ENCODE measurements at places on chromosomes 5 and 9.

DNA sequence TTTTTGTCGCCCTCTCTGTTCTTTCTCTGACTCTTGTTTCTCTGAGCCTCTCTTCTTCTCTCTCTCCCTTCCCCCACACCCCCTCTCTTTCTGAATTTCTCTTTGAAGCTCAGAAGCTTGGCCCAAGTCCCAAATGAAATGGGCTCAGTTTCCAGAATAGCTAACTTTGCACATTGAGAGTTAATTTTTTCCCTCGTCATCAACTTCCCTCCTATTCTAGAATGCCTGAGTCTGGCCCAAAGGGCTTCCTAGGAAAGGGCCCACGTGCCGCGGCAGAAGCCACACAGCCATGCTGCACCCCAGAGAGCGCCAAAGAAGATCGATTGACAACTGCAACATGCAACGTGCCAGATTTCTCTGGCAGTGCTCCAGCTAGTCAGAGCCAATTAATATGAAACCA is 588.8 kb upstream of the KLF4 start:
- no peak for DNase-seq

- no peak for DNase-seq
These were observed 92.8 kb downstream of the TAF11L14 start for GRCh38 chr5:17727098-17727497.

DNA sequence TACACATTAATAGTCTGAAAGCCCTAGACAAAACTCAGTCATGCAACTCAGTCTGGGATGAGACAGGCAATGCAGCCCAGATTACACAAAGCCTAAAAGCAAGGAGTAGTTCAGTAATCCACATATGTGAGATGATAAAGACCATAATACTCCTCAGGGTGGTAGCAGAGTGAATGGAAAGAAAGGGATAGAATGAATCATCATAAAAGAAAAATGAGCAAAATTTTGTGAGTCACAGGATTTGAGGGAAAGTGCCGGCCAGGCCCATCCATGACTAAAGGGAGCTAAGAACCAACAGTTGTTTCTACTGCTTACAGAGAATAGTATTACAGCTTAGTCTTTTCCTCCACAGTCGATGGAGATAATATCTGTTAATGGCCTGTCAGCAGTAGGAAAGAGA is 90.0 kb upstream of the POU5F2 start:
- DNase-seq: peak; percentile 75

DNA sequence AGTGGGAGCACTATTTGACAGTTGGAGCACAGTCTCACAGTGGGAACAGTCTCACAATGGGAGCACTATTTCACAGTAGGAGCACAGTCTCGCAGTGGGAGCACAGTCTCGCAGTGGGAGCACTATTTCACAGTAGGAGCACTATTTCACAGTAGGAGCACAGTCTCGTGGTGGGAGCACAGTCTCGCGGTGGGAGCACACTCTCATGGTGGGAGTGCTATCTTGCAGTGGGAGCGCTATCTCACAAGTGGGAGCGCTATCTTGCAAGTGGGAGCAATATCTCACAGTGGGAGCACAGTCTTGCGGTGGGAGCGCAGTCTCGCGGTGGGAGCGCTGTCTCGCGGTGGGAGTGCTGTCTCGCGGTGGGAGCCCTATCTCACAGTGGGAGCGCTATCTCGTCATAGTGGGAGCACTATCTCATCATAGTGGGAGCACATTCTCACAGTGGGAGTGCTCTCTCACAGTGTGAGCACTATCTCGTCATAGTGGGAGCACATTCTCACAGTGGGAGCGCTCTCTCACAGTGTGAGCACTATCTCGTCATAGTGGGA is 56.1 kb downstream of the MED10 start:
- DNase-seq: no peak

- no peak for DNase-seq
These were observed 522.9 kb downstream of the CCDC171 start for GRCh38 chr9:16075696-16076095.

DNA sequence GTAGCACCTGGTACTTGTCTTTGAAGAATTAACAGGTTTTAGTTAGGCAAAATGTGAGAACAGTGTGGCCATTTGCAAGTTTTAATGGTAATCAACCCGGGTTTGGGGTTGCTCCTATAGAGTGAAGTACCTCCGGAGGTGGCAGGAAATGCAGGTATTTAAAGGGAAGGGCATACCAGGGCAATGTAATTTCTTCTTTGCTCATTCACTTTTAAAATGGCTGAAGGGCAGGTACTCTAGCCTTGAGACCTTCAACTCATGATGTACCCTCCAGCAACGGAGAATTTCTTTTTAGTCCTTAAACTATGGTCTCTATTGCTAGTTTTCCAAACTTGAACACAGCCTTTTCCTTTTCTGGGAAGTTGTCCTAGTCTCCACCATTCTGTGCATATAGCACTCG is 1.3 kb upstream of the HSPA4 start:
- DNase-seq: no peak

- no peak for DNase-seq
These were observed 13.7 kb upstream of the ITGA1 start for GRCh38 chr5:52774005-52774410.

- DNase-seq: no peak
These were observed 74.3 kb downstream of the SEC61B start for GRCh38 chr9:99296291-99296951.

DNA sequence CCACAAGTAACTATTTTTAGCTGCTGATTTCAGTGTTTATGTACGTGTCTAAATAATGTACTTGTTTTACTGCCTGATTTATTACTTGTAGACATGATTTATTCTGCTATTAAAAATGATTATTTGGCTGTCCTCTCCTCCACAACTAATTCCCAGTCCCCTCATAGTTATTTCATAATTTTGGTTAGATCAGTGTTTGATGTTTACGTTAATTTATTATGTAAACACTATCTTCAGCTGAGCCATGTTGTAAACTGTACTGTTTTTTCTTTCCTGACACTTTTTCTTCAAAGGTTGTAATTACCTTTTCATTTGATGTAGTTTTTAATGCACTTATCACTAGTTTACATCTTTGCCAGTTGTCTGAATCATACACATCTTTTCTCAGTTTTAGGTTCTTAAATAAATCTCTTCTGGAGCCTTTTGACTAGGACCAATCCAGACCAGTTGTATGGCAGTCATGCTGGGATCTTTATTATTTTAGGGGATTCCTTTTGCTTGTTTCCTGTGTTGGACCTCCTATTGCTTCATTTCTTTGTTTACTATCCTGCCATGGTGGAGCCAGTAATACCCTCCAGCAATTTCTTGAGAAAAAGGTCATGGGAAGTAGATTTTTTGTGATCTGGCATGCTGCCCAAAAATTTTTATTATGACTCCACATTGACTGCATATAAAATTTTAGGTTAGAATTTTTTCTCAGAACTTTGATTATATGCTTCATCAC is 16.1 kb downstream of the AP3S1 start:
- DNase-seq: peak; percentile 53

DNA sequence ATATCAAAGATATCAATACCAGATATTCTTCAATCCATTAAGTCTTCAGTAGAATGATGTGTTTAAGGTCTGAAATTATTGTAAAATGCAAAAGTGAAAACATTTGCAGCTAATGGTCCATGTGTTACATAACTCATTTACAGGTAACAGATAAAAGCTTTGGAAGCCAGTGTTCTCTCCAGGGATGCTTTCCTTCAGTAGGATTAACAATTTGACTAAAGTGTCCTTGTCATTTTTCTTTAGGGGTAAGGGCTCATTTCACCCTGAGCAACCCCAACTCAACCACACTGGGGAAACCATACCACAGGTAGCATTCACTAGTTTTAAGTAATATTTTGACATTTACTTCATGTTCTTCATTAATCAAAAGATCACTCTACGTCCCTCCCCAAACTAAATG is 12.9 kb downstream of the HNRNPK start:
- DNase-seq: no peak

DNA sequence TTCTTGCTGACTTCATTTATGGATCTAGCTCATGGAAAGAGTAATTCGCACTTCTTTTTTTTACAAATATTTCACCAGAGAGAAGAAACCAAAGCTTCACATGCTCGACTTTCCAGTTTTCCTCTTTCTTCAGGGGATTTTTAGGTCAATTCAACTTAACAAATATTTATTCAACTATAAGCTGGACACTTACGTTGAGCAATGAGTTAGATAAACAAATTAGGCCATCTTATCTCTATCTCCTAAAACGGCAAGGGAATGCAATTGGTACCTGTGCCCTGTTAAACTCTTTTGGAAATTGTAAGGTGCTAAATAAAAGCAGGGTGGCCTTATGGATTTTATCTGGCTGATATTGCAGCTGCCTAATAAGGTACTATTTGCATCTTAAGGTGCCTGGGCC is 145.1 kb upstream of the RAI14 start:
- DNase-seq: no peak
